ENCODE measurements at places on chromosomes 3 and 15.
A peak's percentile ranks its signal among the peaks of the same experiment; 100 is the strongest.

- DNase-seq: no peak
Measured at GRCh38 chr3:113552851-113553250, 20.5 kb downstream of the SIDT1 start.

GRCh38 chr3:171358881-171359198 lies 101.4 kb downstream of the TNIK start:
- DNase-seq: no peak

DNA sequence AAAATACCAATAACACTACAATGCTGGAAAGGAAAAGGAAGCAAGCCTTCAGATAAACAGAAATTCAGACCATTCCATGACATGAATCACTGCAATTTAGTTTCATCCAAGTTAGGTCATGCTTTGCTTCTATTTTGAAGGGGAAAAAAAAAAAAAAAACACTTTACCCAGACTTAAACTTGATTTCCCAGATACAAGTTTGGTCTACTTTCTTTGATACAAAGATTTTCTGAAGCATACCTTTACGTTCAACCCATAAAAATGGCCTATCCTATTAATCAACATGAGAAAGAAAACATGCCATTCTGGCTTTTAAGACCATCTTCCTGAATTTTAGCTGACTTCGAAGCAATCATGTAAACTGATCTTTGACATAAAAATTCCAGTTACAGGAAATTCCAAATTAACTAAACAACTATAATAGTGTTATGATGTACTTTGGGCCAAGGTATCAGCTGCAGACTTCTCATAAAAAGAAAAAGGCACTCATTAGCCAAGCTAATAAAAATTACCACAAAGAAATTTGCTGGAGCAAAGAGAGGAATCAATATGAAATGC lies 12.6 kb downstream of the OSBPL10 start:
- DNase-seq: no peak

DNA sequence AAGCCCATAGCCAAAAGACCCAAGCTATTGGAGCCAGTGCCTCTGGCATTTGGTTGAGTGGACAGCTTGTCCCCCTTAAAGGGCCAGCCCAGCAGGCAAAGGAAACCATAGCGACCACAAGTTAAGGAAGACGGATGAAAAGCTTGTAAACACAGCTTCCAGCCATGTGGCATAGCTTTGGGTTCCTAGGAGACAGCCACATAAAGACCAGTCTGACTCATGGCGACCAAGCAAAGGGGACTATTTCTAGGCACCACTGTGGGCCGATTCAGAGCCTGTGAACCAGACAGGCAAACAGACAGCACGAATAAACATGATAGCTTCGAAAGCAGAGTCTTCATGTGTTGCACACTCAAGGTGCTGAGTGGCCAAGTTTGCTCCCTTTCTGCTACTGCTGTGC lies 30.5 kb upstream of the SRGAP3 start:
- no peak for DNase-seq

DNA sequence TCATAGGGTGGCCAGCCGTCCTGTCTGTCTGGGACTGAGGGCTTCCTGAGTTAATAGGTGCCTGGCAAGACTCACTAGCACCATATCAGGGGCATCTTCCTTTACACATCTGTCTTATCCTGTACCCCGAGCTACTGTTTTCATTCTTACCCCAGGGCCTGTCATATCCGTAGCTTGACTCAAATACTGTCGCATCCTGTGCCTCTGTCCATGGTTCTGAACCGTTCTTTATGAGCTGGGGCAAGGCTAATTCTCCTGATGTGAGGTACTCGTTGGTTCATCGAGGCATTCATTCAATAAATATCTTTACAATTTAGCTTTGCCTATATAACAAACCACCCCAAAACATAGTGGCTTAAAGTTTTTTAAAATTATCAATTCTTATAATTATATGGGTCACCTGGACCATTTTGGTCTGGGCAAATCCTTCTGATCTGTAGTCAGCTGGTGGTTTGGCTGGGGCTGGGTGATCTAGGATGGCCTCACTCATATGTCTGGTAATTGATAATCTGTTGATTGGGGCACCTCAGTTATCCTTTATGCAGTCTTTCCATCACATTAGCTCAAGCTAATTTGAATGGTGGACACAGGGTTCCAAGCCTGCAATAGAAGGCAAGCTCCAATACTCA lies 121.2 kb downstream of the TLE3 start:
- peak; percentile 7 for DNase-seq

DNA sequence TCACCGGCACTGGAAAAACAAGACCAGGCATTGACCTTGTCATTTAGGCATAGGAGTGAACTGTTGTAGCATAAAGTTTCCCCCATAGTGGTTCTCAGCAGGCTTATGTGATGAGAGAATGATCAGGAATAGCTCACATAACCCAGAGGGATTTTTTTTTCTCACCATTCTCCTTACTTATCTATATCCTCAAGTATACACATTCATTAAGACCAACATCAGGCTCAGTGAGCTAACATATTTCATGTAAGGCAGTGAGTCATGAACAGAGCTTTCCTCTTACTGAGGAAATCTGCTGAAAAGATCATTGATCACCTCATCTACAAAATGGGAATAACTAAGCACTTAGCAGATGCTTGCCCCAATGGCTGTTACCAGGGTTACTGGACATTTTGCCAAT lies 396.6 kb upstream of the TMCO5A start:
- DNase-seq: no peak

GRCh38 chr3:144433006-144433405 lies 461.4 kb downstream of the DIPK2A start:
- no peak for DNase-seq

- DNase-seq: no peak
Measured at GRCh38 chr3:40615918-40616819, 91.4 kb downstream of the ZNF621 start.

GRCh38 chr3:64539451-64540196 lies 148.2 kb downstream of the ADAMTS9 start:
- DNase-seq: no peak

- DNase-seq: no peak
Measured at GRCh38 chr3:100981164-100981911, 11.9 kb downstream of the ABI3BP start.

- no peak for DNase-seq
Measured at GRCh38 chr15:70447928-70448698, 315.2 kb downstream of the UACA start.

DNA sequence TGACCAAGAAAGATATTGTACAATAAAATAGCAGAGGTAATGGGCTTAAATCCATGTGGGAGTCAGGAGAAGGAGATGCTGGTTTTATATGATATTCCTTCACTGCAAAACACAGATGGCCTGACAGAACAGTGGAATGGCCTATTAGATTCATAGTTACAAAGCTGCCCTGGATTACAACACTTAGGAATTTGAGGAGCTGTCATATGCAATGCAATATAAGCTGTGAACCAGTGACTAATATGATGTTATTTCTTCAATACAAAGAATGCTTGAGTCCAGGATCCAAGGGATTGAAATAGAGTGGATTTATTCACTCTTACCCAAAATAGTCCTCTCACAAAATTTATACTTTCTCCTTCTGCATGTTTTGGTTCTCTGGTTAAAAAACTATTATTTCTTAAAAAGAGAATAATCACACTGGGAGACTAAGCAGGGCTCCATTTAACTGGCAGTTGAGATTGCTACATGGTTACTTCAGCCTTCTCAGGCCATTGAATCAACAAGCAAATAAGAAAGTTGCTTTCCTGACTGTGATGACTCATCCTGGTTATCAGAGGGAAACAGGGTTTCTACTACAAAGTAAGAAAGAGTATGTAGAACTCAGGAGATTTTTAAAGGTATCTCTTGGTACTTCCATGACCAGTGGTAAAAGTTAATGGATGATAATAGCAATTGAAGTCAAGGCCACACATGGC lies 79.8 kb upstream of the ZPLD1 start:
- no peak for DNase-seq

DNA sequence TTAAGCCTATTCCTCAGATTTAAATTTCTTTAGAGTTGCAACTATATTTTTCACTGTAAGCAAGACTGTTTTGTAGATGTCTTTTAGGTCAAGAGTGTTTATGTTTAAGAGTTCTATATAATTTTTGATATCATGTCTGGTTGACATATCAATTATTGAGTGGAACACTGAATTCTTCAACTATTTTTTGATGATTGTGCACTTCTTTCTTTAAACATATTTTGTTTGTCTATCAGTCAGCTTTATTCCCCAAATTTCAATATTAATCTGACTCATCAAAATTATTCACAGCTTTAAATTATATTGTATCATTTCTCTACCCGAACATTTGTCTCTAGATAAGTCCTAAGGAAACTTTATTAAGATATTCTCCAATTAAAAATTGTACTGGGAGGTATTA lies 933.6 kb upstream of the ROBO1 start:
- no peak for DNase-seq

DNA sequence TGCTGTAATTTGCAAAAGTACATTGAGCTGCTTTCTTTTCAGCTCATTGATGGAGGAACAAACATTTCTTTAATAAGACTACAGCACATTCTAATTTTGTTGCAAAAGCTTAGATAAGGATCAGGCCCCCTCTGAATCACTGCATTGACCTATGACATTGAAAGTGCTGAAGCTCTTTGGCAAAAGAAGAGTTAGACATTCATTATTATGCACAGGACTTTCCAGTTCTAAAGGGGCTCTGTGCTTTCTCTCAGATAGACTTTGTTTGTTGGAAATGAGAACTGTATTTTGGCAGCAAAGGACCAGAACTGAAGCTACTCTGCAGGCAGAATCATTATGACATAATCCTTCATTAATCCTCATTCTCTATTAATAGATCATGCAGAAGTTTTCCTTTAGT lies 252.9 kb upstream of the SOX2 start:
- DNase-seq: no peak

GRCh38 chr3:142650001-142650693 lies 54.0 kb downstream of the PLS1 start:
- DNase-seq: no peak

DNA sequence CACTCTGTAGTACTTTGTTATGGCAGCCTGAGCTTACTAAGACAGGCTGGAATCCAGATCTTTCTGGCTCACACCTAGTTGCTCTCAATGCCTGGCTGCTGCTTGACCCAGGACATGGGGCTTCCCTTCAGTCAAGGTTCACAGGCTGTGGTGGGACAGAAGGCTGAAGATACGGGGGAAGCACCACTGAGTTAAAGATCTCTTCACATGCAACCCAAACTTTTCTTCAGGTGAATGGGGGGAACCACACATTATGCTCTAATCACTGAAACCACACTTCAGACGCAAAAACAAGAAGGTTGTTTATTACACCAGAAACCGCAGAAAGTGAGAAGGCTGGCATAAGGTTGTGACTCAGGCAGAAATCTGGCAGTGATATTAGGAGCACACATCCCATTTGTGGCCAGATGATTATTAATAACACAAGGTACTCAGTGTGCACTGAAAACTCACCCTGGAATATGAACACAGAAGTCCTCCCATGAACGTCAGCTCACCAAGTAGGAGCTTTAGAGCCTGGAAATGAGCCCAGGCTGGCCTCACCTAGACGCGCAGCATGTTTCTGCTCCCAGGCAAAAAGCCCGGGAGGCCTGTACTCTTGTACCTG lies 230.5 kb upstream of the CHRNA7 start:
- no peak for DNase-seq

DNA sequence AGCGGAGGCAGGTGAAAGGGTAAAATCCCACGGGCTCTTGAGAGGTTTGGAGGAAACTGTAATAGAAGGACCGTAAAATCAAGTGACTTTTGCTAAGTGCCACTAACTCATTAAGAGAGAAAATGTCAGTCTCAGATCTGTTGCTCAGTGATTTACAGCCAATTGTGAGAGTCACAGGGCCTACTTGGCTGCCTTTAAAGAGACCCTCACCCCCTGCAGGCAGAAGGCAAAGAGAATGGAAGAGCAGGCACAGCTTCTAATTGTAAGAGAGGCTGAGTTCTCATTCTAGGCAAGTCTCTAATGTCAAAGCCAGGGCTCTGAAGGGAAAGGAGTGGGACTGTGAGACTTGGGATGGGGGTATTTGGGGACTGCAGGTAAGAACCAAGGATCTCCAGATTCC lies 9.3 kb upstream of the SYNM start:
- no peak for DNase-seq

DNA sequence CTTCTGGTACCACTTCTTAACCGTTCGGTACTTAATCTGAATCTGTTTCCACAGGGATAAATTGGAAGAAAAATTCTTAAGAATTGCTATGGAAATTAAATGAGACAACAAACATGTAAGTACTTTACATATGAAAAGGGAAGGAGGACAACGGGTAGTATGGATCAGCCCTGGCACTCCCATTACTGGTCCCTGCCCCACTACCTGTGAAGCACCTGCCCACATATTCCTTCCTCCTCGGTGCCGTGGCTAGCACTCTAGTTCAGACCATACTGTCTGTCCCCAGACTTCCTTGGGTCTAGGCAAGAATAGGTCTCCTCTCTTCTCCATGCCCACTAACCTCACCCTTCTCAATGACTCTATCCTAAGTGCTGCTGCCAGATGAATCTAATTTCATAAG lies 46.2 kb downstream of the SHQ1 start:
- no peak for DNase-seq

GRCh38 chr3:101509811-101510210 lies 3.2 kb downstream of the SENP7 start:
- DNase-seq: no peak

DNA sequence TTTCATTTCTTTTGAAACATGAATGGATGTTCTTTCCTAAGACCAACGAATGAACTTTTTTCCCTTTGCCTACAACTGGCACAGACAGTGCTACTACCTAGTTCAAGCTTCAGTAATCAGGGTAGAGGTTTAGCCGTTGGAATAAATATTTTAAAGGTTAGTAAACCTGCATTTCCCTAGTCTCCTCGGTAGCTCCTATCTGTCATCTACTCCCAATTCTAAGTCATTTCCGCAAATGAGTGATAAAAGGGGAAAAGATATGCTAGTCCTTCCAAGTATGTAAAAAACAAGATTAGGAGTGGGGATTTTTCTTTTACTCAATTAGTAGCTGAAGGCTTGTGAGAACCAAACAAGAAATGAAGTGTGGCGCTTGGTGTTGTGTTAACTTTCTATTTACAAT lies 15.2 kb downstream of the SLTM start:
- no peak for DNase-seq

- no peak for DNase-seq
Measured at GRCh38 chr3:75906555-75907112, 121.3 kb upstream of the ZNF717 start.

DNA sequence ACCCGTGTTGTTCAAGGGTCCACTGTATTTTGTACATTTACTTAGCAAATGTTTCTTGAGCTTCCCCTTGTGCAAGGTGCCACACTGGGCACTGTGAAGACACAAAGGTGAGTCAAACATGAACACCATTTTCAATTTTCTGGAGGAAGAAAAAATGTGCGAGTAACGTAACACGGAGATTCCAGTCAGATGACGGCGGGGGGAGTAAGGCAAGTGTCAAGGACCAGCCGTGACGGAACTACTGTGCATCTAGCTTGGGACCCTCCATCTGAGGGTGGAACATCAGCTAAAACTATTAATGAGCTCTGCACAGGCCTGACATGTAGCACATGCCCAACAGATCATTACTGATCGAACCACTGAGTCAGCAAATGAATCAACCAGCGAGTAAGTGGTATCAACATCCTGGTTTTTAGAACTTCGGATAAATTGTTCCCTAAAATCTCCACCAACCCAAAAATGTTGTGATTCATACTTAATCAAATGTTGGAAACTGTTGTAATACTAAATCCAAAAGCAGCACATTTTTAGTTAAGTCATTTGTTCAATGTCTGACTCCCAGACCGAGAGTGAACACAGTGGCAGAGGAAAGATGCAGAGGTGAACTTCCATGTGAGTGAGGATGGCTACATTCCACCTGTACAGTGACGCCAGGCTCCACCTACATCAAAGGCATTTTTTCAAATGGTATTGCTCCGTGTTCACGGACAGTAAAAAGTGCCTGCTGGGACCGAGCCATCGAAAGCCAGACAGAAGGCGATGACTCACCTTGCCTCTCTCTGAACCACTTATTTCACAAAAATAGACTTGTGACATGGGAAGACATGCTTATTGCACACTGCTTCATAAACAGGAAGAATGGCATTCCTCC lies 172.2 kb downstream of the ATP10A start:
- no peak for DNase-seq
